ENCODE measurements at places on chromosomes 13 and 19.

DNA sequence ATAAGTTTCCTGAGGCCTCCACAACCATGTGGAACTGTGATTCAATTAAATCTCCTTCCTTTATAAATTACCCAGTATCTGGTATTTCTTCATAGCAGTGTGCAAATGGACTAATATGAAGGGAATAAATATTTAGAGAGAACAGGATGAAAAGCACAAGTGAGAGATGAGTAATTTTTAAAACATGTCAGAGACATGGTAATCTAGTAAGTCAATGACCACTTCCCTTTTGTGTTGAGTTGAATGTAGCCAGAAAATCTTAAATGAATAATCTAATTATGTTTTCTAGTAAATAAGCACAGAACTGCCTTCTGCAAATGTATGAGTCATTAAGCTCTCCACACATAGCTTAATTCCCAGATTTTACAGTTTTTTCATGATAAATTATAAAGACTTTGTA, 524.1 kb upstream of the SLITRK5 start:
- DNase-seq: peak; percentile 59

DNA sequence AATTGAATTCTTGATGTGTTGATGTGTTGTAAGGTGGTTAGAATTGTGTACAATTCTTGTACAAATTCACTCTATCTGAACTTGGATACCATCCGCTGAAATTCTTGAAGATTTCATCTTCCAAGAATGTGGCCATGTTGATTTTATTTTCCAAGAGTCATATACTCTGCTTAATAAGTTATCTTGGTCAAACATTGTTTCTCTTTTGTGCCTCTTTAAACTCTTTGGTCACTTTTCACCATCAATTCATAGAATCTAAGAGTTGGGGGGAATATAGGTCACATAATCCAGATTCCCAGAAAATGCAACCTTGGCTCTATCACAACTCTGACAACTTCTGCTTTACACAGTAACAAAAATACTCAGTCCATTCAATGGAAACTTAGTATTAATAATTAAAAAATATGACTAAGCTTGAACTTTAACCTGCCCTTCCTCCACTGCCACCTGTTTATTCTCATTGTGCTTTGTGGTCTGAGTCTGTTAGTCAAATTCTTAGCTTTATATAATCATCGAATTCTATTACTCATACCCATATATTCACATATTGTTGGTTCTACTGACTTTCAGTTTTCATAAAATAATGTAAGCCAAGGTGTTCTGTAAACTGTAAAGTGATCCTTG, 373.2 kb downstream of the LMO7 start:
- no peak for DNase-seq

DNA sequence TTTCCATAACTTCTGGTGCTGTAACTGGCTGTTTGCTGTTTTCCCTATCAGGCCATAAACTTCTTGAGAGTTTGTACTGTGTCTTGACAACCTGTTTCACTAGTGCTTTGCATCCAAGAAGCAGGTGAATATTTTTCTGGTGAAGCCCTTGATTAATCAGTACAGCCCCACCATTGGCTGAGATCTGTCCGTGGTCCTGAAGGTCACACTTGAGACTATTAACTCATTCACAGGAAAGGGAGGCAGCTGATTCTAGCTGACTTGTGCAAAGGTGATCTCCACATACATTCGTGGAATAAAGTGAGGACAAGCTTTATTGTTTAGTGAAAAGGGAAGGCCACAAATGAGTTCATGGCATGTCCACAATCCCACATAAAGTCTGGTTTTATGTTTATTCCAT, 61.4 kb upstream of the ZNF835 start:
- no peak for DNase-seq

GRCh38 chr19:17441241-17442021, 7.0 kb downstream of the TMEM221 start:
- peak; percentile 52 for DNase-seq
